ENCODE measurements at places on chromosomes 5 and 9. TPM values are rescaled to one million over a fixed set of nuclear protein-coding genes. Genes with fewer than 3 reads are reported as not detected.

DNA sequence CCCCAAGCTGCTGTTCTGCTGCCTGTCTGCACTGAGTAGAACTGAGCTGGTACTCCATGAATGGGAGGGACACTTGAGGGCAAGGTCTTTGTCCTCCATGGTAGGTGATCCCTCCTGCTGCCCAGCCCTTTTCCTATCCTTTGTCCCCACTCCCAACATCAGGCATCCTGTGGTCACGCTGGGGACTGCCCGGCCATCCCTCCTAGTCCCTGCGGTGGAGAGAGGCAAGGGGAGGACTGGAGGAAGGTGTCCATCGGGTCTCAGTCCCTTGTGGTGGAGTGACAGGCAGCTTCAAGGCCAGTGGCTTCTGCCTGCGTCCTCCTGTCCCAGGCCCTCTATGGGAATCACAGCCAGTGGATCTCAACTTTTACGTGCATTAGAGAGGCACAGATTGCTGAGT is 25.9 kb downstream of the ROR2 start:
- DNase-seq = no peak

OCLN gene
- total RNA-seq = 4.6 TPM

DNA sequence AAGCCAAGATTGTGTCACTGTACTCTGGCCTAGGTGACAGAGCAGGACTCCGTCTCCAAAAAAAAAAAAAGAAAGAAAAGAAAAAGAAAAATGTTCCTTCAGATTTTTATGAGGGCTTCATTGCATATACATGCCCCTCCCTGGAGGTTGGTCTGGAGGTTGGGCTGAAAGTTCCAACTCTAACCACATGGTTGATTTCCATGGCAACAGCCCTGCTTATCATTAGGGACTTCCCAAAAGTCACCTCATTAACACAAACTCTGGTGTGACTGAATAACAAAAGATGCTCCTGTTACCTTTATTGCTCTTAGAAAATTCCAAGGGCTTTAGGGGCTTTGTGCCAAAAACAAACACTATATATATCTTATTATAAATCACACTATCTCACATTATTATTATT is 113.8 kb downstream of the TMC1 start:
- no peak for DNase-seq

SHC3 gene
- total RNA-seq = 0.42 TPM

GRCh38 chr5:146667633-146668272 is 151.8 kb upstream of the GPR151 start:
- DNase-seq = no peak

DNA sequence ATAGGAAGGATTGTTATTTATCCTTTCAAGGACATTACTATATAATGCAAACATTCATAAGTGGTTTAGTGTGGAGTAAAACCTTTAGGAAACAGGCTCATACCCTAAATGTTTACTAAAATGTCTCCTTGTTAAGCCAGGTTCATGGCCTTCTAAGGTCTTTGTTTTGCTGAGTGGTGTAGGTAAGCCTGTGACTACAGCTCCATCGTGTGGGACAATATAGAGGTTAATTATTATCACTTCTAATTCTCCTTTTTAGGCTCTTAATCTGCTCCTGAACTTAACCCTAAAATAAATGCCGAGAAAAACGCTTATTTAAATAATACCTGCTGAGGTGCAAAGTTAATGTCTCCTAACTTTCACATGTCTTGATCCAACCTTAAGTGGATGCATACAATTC is 43.8 kb downstream of the SPINK5 start:
- no peak for DNase-seq

C5orf58 gene
- total RNA-seq = not detected

- DNase-seq = no peak
Measured at GRCh38 chr9:26694381-26695297, 198.0 kb downstream of the CAAP1 start.

GRCh38 chr5:177094224-177095087 is 7.7 kb downstream of the FGFR4 start:
- no peak for DNase-seq

DNA sequence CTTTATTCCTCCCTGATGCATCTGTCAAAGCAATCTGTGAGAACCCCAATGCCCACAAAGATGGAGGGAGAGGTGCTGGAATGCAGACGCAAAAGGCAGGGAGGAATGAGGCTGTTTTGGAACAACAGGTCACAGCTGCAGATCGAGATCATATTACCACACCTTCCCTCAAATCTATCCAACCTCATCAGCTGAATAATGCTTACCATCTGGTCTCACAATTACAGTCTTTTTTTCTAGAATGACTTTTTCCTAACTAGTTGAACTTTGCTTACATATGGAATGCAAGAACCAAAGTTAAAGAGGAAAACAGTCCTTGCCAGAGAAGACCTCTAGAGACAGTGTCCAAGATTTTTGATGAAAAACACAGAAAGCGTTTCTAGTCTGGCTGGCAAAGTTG is 158.1 kb downstream of the LPAR1 start:
- DNase-seq = no peak

- DNase-seq = no peak
Measured at GRCh38 chr9:128304971-128305288, 17.3 kb downstream of the TRUB2 start.

FBP1 gene
- total RNA-seq = 5.2 TPM

DNA sequence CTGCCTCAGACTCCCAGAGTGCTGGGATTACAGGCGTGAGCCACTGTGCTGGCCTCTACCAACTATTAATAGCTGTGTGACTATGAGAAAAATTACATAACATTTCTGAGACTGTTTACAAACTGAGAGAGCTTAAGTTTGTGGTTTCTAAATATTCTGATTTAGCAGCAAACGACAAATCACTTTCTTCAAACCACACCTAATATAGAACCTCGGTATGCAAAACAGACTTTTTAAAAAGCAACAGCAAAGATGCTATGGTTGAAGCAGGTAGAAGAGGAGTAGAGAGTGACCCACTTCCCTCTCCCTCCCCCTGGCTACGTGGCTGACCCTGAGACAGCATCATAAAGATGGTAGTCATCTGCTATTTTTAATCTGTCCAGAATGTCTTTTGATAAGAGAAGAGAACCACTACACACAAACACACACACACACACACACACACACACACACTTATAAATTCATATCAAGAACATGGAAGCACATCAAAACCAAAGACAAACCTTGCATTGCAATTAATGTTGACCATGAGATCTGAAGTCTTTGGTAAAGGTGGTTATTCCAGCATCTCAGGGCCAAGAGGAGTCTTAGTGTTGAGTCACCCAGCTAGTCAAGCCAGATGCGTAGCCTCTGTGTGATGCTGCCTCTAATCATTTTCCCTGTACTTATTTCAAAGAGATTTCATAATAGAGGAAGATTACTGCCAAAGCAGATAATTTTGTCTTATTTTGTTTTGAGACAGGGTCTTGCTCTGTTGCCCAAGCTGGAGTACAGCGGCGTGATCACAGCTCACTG is 58.1 kb upstream of the TMEM215 start:
- DNase-seq = no peak

GRCh38 chr5:174231956-174232487 is 186.5 kb downstream of the NSG2 start:
- DNase-seq = no peak

GRCh38 chr5:57695706-57696388 is 213.2 kb upstream of the ACTBL2 start:
- no peak for DNase-seq

DNA sequence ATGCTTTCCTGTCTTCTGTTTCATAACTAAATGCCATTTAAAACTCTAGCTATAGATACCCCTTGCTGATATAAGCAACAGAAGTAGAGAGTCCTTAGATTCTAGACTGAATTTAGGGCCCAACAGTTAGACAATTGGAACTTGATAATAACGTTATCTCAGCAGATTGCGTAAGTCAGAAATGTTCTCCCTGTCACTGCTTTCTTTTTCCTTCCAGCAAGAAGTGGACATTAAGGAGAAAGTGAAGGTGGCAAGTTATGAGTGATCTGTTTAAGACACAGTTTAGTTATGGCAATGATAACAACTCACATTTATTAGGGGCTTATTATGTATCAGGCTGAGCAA is 6.9 kb upstream of the GLIS3 start:
- no peak for DNase-seq

DNA sequence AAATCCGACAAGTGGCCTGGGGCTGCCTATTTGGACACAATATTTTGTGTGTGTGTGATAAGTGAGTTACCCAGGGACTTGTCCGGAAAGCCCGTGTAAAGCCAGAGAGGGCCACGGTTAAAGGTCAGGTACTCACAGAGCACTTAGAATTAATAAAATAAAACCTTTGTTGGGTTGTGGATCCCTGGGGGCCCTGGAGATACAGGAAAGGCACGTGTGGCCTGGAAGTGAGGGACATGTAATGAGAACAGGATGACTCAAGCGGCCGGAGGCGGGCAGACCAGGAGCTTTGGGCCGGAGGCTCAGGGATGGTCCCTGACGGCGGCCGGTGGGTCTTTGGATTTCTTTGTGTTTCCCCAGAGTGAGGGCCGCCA is 1.0 kb downstream of the DMRT2 start:
- no peak for DNase-seq

GRCh38 chr9:128912270-128912853 is 8.4 kb upstream of the PHYHD1 start:
- no peak for DNase-seq

DNA sequence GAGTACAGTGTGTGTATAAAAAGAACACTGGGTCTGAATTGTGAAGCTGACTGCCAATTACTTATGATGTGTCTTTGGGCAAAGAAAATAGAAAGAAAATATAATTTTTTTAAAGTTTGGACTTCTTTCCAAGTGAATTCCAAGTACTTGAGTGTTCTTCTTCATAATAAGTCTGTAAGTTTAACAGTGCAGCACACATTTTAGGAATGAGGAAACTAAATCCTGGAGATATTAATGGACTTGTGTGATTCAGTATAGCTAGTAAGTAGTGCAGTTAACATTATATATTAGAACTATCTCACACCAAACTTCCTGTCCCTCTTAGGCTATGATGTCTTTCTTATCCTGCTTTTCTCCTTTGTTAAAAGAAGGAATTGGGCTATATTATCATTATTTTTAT is 1953.8 kb downstream of the MAT2B start:
- DNase-seq = no peak

GRCh38 chr5:154109416-154110106 is 70.8 kb downstream of the MFAP3 start:
- DNase-seq = no peak

TNC gene
- total RNA-seq = not detected

- no peak for DNase-seq
Measured at GRCh38 chr5:115774684-115775083, 41.8 kb downstream of the CDO1 start.

- DNase-seq = no peak
Measured at GRCh38 chr9:1125741-1126140, 75.6 kb downstream of the DMRT2 start.

RETREG1 gene
- 78.3 TPM for total RNA-seq

DNA sequence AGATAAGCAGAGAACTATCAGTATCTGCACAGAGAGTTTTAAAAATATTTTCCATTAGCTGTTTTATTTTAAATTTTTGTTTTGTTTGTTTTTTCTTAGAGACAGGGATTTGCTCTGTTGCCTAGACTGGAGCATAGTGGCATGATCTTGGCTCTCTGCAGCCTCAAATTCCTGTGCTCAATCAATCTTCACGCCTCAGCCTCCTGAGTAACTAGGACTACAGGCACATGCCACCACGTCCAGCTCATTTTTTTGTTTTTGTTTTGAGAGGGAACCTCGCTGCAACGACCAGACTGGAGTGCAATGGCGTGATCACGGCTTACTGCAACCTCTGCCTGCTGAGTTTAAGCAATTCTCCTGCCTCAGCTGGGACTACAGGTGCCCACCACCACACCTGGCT is 138.2 kb upstream of the LPAR1 start:
- no peak for DNase-seq

- no peak for DNase-seq
Measured at GRCh38 chr5:77709340-77709739, 66.8 kb downstream of the TBCA start.

DNA sequence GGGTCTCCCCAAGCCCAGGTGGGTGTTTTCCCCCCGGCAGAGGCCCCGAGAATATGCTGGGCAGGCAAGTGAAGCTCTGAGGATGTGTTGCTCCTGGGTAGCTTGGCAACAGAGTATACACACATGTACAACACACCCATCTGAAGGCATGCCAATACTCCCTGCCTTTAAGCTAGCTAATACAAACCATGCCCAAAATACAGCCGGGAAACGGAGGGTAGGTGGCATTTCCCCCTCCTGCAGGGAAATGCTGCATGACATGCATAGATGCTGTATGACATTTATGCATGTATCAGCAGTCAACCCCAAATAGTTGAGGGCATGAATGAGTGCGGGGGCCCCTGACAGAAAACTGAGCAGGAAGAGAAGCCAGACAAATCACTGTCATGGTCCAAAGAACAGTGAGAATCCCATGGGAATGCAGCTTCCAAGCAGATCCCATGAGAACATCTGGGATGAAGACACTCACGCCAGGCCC is 614.1 kb downstream of the EBF1 start:
- no peak for DNase-seq

DNA sequence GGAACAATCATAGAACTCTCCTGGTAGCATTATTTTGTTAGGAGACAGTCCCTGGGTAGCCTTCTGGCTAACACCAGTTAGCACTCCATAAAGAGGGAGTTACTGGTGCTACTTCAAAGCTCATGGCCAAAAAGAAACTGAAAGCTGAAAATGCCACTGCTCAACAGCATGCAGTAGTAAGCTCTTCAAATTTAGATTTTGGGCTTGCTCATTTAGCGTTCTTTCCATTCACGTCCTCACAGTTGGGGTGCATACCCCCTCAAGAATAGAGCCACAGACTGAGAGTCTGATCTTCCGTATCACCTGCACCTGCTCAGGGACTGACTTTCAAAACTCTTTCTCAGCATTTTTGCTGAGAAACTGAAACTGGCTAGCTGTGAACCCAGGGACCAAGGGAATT is 24.7 kb downstream of the NTRK2 start:
- DNase-seq = no peak

All from naive thymus-derived CD8-positive, alpha-beta T cell (primary cell).